ENCODE measurements at places on chromosomes 5 and 9.

DNA sequence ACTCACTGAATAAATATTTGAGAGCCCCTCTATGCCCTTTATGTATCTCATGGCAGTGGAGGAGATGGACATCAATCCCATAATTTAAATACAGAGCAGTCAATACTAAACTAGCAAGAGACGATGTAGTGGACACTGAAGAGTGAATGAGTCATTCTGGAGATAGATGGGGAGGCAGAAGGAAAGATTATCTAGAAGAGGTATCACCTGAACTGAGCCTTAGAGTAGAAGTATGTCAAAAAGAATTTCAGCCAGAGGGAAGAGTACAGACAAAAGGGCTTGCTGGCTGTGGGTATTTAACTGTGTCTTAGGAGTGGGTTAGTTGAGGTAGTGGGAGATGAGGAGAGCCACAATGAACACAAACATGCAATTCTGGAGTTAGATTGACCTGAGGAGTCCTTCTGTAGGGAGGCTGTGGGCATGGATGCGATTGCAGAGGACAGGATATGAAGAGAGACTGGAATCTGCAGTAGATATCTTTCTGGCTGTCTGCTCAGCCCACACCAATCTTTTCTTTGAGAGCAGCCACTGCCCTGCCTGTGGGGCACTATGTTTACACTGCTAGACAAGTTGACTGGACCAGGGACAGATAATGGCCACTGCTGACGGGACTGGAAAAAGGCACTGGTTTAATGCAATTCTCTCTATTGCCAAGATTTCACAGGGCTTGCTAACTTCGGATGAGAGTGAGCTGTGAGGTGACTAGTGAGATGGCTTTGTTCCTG lies 63.9 kb upstream of the NR5A1 start:
- no peak for DNase-seq

- DNase-seq: no peak
Observed at GRCh38 chr5:9316041-9316440, 229.8 kb downstream of the SEMA5A start.

DNA sequence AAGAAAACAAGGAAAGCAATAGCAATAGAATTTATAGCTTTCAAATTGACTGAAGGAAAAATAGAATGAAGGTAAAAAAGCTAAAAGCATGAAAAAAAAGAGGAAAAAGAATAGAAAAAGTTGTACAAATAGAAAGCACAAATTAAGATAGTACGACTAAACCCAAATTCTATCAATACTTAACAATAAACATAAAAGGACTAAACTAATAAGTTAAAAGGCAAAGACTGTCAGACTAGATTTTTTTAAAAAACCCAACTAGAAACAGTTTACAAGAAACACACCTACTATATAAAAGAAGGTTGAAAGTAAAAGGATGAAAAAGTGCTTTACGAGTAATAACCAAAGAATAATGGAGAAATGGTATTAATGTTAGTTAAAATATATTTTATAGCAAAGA lies 34.7 kb upstream of the NRARP start:
- DNase-seq: no peak

- no peak for DNase-seq
Observed at GRCh38 chr5:176466245-176466871, 18.2 kb downstream of the FAF2 start.

DNA sequence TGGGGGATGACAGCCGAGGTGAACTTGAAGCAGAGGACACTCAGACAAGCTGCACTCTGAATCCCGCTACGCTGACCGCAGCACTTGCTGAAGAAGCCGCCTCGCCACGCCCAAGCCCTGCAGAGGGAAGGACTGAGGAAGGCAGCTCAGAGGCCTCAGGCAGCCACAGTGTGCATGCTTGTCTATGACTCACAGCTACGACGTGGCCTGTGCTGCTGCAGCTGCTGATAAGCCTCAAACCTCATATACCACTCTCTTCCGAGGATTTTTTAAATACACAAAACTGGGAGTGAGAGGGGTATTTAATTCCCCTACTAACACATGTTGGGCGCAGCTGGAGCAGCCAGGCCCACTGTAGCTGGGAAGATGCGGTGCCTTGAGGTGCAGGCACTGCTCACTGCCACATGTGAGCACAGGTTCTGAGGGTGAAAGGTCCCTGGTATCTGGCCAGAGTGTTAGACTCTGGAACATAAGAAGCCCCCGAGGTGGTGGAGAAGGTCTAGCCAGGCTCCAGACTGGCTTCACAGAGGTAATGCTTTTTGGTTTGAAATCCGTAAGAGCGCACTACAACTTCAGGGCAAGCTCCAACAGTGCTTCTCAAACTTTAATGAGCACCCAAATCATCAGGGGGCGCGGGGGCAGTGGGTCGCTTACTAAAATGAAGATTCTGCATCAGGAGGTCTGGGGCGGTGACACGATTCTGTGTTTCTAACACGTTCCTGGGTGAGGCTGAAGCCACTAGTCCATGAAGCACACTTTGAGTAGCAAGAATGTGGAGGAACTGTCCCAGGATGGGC lies 196.8 kb downstream of the AUH start:
- DNase-seq: no peak

DNA sequence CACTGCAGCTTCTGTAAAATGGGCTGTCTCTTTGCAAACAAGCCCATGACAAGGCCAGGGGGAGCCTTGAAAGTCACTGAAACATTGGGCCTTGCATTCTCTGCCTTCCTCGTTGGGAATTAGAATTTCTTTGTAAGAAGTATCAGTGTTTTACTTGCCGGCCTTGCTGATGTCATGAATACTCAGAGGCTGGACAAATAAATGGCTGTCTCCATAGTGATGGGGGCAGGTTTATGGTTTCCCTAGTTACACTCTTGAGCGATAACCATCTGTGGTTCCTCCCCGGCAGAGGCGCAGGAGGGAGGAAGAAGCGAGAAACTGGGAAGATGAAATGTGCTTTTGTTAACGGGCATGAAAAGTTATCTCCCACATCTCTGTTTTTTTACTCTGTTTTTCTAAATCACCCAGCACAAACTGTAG lies 272.7 kb upstream of the PANK3 start:
- DNase-seq: no peak

GRCh38 chr9:32247168-32247567 lies 137.3 kb upstream of the ACO1 start:
- DNase-seq: no peak

GRCh38 chr5:144189800-144190429 lies 19.2 kb downstream of the KCTD16 start:
- DNase-seq: no peak

GRCh38 chr9:133532937-133533668 lies 1.4 kb upstream of the ADAMTSL2 start:
- peak; percentile 89 for DNase-seq

- no peak for DNase-seq
Observed at GRCh38 chr9:74728176-74728575, 159.5 kb downstream of the TRPM6 start.

- DNase-seq: no peak
Observed at GRCh38 chr5:10778179-10778910, 17.3 kb upstream of the DAP start.

GRCh38 chr9:118364266-118365106 lies 660.3 kb downstream of the TLR4 start:
- DNase-seq: no peak

- DNase-seq: no peak
Observed at GRCh38 chr9:104682642-104683041, 11.7 kb upstream of the OR13D1 start.

GRCh38 chr5:80504833-80505232 lies 16.9 kb downstream of the FAM151B start:
- no peak for DNase-seq

DNA sequence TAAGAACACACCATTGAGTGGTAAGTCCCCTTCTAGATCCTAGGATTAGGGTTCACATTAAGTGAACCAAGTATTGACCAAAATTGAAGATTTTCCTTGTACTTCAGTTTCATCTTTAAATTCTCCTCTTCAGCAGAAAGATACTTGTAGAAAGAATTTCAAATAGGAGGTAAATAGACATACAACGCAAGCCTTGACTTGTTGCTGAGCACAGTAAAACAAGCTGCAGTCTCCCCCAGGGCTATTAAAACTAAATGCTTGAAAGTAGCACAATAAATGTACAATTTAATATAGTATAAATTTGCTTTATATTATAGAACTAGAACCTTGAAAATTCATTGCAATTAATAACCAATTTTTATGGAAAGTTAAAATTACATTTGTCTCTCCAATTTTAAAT lies 170.1 kb upstream of the TARS1 start:
- no peak for DNase-seq

DNA sequence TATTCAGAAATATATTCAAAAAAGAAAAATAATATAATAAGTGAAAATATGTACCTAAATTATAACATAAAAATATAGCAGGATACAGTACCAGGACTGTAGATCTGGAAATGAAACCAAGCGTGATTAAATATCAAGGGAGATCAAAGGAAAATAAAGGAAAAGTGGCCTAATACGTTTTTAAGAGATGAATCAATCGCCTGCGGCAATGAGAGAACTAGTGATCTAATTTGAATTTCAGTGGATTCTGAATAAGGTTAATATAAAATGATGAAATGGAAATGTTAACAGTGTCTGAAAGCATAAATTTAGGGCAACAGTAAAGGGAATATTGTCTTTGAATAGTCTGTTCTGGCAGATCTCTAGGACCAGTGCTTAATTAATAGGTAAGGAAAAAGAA lies 1761.9 kb upstream of the ACO1 start:
- no peak for DNase-seq

DNA sequence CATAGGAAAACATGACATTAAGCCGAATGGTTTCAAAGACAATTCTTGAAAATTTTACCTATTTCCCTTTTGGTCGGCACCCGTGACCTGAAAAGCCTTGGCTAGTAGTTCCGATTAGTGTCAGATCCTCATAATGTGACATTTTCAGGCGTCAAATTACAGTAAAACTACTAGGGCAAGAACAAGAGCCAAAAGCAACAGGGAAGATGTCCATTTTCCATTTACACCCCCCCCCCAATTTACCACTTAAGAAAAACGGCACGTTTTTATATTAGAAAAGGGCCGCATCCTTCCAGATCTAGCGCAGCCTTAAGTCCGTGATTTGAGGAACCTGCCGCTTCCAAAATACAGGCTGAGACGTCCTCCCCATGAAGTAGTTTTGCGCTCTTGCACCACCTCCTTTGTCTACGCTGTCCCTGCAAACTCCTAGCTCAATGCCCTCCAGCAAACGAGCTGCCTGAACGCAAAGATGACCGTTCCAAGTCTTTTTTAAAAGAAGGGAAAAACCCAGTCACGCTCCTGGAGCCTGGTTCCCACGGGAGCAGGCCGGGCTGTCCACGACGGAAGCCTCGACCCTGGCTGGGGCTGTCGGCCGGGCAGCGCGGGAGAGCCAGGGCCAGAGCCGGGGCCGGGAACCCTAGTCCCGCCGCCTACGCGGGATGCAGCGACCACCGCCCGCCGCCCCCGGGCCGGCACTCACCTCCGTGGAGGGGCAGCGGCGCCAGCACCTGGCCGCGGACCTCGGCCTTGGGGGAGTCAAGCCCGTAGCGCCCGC lies 616 bp downstream of the RNF130 start:
- no peak for DNase-seq

DNA sequence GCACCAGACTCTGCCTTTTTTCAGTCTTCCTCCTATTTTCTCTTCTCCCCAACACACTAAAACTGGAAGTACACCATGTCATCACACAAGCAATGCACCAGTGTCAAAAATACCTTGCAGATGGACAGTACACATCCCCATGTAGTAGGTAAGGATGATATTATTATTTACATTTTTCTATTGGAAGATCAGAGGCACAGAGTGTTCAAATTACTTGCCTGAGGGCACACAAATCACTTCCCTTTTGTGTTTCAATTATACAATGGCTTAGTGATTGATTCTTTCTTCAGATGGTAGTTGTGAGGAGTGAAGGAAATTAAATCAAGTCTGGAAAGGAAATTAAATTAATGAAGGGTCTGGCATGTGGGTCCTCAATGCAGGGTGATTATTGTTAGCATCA lies 39.6 kb downstream of the CTSL start:
- DNase-seq: no peak

DNA sequence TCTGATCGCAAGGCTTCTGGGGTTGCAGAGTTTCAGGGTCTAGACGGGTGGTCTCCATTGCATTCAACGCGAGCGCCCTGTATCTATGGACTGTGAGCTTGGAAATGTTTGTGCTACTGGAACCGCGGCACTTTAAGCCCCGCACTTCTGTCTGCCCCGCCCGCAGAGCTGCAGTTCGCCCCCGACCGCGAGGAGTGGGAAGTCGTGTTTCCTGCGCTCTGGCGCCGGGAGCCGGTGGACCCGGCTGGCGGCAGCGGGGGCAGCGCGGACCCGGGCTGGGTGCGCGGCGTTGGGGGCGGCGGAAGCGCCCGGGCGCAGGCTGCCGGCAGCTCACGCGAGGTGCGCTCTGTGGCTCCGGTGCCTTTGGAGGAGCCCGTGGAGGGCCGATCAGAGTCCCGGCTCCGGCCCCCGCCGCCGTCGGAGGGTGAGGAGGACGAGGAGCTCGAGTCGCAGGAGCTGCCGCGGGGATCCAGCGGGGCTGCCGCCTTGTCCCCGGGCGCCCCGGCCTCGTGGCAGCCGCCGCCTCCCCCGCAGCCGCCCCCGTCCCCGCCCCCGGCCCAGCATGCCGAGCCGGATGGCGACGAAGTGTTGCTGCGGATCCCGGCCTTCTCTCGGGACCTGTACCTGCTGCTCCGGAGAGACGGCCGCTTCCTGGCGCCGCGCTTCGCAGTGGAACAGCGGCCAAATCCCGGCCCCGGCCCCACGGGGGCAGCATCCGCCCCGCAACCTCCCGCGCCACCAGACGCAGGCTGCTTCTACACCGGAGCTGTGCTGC lies 1.0 kb downstream of the ADAMTS19 start:
- peak; percentile 80 for DNase-seq

- no peak for DNase-seq
Observed at GRCh38 chr5:14457476-14457875, 124.1 kb upstream of the OTULINL start.

DNA sequence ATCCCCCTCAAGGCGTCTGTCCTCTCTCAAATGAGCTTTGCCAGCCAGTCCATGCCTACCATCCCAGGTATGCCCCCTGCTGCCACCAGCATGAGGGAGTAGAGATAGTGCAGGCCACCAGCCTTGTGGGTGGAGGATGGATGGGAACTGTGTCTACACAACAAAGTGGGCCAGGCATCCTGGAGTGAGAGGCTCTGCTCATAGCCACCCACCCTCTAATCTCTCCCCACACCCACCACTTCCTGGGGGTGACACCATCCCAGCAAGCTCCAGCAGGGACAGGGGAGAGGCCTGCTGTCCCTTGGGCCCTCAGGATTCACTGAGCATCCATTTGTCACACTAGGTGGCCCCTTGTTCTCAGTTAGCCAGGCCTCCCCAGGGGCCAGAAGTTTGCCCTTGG lies 25.5 kb upstream of the FOXI1 start:
- no peak for DNase-seq

GRCh38 chr9:136141682-136142413 lies 23.2 kb upstream of the TMEM250 start:
- DNase-seq: peak; percentile 15

- no peak for DNase-seq
Observed at GRCh38 chr5:148933903-148934432, 107.6 kb downstream of the ADRB2 start.

- no peak for DNase-seq
Observed at GRCh38 chr9:109328978-109329637, 8.2 kb upstream of the EPB41L4B start.

GRCh38 chr5:135386886-135387628 lies 12.0 kb downstream of the MACROH2A1 start:
- no peak for DNase-seq

GRCh38 chr5:61319388-61320146 lies 12.5 kb upstream of the ZSWIM6 start:
- DNase-seq: no peak
